GM23338 (cell line): ENCODE measurements at places on chromosomes 6 and 20.

- no peak for DNase-seq
Measured at GRCh38 chr6:130859161-130859867, 32.1 kb downstream of the SMLR1 start.

GRCh38 chr6:32984622-32985389 is 16.4 kb downstream of the BRD2 start:
- peak; percentile 97 for DNase-seq

- peak; percentile 36 for DNase-seq
Measured at GRCh38 chr6:144036064-144036834, 28.2 kb upstream of the PLAGL1 start.

DNA sequence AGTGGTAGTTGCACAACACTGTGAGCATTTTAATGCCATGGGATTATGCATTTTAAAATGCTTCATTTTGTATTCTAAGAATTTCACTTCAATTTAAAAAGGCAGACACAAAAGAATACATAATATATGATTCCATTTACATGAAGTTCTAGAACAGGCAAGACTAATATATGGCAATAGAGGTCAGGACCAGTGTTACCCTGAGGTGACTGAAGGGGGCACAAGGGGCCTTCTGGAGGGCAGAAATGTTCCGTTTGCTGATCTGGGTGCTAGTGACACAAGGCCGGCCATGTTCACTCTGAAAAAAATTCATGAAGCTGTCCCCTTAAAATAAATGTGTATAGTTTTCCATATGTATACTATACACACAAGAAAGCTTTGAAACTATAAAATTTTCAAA is 28.5 kb downstream of the TASP1 start:
- peak; percentile 75 for DNase-seq

- peak; percentile 73 for DNase-seq
Measured at GRCh38 chr6:141677598-141678211, 455.0 kb upstream of the GJE1 start.

DNA sequence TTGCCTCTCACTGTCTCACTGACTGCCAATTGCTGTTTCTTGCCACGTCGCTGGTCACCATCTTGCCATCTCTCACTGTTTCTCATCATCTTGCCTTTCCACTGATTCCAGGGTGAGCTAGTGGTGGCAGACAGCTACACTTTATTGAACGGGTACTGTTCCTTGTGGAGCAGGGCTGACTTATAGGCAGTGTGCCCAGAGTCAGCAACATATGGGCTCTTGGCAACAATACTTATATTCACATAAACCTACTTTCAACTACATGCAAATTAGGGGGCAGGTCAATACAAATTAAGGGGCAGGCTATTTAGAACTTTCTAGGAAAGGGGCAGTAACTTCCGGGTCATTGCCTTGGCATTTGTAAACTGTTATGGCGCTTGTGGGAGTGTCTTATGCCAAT is 186.2 kb upstream of the SYNDIG1 start:
- DNase-seq = no peak

DNA sequence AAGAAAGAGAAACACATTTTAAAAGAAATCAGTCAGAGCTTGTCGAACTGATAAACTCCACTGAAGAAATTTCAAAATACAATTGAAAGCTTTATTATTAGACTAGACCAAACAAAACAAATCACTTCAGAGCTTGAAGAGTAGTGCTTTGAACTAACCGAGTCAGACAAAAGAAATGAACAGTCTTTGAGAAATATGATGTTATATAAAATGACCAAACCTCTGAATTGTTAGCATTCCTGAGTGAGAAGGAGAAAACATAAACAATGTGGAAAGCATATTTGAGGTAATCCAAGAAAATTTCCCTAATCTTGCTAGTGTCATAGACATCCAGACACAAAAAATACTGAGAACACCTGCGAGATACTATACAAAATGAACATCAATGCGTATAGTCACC is 13.2 kb upstream of the CST4 start:
- no peak for DNase-seq

DNA sequence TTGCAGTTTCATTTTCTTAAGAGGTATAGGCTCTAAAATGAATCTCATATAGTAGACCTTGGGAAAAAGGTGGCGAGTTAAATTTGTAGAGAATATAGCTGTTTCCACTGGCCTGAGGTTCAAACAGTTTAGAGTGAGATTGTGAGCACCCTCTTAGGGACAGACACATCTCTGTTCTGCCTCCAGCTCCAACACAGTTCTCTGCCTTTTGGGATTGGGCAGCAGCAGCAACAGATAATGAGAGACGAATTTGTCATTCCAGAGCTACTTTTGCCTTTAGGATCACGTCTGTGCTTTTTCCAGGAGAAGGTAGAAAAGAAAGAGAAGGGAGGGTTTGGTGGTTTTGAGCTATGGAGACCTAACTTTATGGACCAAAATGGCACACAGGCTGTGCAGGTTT is 289.4 kb downstream of the PRL start:
- no peak for DNase-seq

DNA sequence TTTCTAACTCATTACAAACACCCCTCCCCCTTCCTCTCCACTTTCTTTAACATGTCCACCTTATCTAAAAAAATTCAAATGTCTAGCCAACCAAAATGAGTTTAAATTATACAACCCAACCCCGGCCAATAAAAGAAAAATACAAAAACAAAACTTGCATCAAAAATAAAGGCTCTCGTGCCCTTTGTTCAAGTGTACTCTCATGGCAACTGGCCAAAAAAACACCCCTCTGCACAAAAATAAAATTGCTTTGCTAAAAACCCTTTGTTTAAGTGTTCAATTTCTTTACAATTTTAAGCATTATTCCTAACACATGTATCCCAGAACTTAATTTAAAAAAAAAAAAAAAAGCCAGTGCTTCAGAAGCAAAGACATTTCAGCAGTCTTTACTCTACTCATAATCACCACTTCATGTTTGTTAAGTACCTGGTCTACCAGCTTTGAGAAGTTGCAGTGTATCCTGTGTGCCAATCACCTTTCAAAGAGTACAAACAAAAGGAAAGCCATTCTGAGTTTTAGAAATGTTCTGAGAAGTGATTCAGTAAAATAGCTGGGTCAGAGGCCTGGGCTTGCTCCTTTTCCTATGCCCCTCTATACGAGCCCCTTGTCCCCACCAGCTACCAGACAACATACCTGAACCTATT is 87.5 kb downstream of the MDN1 start:
- DNase-seq = no peak

GRCh38 chr6:43634702-43635303 is 837 bp upstream of the MAD2L1BP start:
- no peak for DNase-seq

DNA sequence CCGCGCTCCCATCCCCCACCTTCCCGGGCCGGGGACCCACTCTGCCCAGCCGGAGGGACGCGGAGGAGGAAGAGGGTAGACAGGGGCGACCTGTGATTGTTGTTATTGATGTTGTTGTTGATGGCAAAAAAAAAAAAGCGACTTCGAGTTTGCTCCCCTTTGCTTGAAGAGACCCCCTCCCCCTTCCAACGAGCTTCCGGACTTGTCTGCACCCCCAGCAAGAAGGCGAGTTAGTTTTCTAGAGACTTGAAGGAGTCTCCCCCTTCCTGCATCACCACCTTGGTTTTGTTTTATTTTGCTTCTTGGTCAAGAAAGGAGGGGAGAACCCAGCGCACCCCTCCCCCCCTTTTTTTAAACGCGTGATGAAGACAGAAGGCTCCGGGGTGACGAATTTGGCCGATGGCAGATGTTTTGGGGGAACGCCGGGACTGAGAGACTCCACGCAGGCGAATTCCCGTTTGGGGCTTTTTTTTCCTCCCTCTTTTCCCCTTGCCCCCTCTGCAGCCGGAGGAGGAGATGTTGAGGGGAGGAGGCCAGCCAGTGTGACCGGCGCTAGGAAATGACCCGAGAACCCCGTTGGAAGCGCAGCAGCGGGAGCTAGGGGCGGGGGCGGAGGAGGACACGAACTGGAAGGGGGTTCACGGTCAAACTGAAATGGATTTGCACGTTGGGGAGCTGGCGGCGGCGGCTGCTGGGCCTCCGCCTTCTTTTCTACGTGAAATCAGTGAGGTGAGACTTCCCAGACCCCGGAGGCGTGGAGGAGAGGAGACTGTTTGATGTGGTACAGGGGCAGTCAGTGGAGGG is 2.8 kb downstream of the SOX4 start:
- DNase-seq = peak; percentile 73

GRCh38 chr20:32652739-32653526 is 20.8 kb downstream of the C20orf203 start:
- DNase-seq = peak; percentile 94

DNA sequence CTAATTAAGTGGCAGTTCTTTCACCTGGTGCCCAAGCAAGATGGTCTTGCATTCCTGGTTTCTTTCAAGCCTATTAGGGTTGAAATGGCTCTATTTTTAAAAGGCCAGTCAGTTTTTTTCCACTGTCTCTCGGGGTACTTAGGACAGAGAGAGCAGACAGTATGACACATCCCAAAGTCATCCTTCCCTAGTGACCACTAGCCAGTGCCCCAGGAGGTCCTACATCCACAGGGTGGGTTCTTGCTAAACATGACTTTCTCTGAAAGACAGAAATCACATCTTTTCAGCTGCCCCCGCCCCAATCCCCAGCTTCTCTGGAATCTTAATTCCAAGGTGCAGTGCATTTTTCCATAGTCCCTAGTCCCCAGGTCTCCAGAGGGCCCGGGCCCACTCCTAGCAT is 192.4 kb downstream of the SLC24A3 start:
- no peak for DNase-seq

DNA sequence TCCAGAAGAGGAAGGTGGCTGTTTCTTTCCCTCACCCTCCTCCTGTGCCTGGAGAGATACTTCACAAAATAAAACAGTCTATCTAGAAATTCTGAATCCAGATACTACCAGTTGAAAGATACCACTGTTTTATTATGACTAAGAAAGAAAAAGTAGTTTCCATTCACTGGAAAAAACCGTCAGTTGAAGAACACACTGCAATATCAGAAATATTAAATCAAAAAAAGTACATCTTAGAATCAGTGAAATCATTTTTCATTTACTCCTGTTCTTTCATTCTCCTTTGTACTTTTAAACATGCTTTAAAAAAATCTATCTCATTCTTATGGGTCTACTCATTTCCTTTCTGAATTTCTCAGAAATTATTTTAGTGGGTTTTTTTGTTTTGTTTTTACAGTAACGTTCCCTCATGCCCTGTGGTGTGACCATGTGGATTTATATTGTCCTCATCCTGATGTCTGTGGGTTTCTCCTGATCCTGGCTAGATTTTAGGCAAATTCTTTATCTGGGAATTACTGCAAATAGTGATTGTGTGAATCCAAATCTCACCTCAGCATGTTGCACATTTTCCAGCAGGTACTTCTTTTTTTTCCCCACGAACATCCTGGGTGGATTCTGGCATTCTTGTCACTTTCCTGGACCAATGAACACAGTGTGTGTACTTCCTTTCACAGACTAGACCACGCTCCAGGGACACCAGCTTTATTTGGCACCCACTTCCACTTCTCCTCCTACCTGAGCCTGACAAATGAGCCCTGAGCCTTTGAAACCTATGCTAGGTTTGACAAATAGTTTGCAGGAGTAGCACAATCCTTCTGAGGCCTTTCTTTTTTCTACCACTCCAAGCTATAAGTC is 114.0 kb upstream of the LAMP5 start:
- no peak for DNase-seq

DNA sequence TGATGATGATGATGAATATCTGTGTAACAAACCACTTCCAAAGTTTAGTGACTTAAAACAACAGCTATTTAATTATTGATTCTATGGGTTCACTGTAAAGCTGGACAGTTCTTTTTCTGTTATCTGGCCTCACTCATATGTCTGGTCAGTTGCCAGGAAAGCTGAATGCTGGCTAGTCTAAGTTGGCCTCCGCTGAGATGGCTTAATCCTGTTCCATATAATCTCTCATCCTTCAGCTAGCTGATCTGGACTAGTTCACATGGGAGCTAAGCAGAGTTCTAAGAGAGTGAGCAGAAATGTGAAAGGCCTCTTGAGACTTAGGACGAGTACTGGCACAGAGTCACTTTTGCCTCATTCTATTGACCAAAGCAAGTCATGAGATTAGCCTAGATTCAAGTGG is 334.7 kb upstream of the FLRT3 start:
- DNase-seq = no peak

DNA sequence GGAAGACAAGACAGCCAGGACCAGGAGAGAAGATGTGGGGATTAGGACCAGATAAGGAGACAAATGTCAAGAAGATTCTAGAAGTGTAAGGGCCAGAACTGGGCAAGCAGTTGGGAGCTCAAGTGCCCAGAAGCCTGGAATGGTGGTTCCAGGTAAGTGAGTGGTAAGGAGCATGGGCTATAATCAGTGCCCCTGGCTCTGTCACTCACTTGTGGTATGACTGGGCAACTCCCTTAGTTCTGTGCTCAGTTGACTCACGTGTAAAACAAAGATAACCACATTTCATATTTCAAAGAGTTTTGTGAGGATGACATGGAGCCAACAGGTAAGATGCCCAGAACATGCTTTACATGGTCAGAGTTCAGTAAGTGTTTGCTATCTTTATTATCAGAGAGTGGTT is 11.2 kb downstream of the CCDC167 start:
- DNase-seq = no peak
